ENCODE measurements at places on chromosomes 7 and 10. TPM values are rescaled to one million over a fixed set of nuclear protein-coding genes. Genes with fewer than 3 reads are reported as not detected.

The NPY4R gene
- not detected for total RNA-seq

The PIK3CG gene
- 19.7 TPM for total RNA-seq

The AQP1 gene
- 1.1 TPM for total RNA-seq

The DNA2 gene
- total RNA-seq = 27.1 TPM

The PPP1R3A gene
- not detected for total RNA-seq

GRCh38 chr10:58989486-58990039 is 186.9 kb upstream of the PHYHIPL start:
- no peak for DNase-seq

DNA sequence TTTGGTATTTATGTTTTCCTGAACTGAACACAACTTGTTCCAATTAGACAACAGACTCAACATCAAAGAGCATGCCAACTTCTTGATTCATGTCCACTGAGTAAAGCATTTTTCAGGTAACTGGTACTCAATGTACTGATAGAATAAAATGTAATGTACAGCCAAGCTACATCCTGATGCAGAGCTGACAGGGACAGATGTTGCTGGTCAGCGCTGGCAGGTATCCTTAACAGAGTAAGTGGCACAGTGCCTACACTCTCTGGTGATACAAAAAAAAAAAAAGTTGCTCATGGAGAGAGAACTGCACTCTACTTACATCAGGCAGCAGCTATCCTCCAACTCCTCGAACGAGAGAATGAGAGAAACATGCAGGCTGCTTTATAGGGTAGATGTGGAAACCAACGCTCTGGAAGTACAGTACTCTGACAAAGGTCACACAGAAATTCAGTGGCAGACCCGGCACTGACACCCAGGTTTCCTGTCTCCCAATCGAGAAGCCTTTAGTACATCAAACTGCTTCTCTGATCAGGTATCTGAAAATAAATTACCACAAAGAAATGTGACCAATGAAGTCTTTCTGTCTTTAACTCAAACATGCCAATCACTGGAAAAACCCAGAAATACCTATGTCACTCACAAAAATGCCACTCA is 4.6 kb downstream of the ITGB1 start:
- no peak for DNase-seq

- DNase-seq = no peak
These were observed 625.5 kb downstream of the KCNMA1 start for GRCh38 chr10:77011874-77012811.

DNA sequence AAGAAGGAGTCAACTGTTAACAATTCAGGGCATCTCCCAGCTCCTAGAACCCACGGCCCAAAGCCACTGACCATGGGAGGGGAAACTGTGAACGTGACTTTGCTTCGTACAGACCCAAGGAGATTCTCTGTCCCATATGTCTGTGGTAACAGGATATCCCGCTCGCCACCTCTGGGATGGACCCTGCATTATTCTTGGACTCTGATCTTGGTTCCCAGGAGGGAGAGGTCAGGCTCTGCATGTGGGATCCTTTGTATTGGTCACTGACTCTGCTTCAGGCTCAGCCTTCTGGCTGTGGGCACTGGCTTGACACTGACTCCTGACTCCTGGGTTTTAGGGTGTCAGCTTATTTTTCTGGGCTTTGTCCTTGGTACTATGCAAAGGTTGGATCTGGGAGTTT is 13.5 kb upstream of the MBL2 start:
- no peak for DNase-seq

DNA sequence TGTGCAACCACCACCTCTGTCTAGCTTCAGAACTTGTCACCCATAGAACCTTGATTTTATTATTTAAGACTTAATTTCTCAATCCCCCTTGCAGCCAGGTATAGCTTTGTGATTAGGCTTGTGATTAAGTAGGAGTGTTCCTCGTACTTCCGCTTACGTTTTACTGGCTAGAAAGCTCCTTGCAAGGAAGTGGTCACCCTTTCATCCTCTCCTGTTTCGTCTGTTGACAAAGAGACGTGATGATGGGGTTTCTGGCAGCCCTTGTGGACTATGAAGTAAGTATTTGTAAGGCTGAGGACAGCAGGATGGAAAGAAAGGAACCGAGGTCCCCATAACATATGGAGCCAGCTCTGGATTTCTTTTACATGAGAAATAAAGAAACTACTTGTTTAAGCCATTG is 86.5 kb upstream of the KDM7A start:
- no peak for DNase-seq

DNA sequence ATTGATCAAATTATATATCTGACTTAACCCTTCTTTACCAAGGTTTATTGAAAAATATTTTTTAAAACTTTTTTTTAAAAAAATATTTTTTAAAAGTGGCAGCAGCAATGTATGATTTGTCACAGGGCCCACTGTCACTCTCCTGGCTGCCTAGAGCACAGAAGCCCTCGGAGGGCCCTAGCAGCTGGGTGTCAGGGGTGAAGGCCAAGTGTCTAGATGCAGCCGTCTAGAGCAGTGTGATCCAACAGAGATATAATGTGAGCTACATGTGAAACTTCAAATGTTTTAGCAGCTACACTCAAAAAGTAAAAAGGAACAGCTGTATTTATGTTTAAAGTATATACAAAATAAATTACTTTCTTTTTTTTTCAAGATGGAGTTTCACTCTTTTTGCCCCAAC is 112.7 kb downstream of the ARHGAP22 start:
- no peak for DNase-seq

GRCh38 chr10:61642676-61643075 is 20.1 kb upstream of the CABCOCO1 start:
- no peak for DNase-seq

- DNase-seq = no peak
These were observed 87.8 kb downstream of the TAF3 start for GRCh38 chr10:7906128-7906527.

- DNase-seq = no peak
These were observed 20.3 kb upstream of the ADGRA1 start for GRCh38 chr10:133067149-133068105.

DNA sequence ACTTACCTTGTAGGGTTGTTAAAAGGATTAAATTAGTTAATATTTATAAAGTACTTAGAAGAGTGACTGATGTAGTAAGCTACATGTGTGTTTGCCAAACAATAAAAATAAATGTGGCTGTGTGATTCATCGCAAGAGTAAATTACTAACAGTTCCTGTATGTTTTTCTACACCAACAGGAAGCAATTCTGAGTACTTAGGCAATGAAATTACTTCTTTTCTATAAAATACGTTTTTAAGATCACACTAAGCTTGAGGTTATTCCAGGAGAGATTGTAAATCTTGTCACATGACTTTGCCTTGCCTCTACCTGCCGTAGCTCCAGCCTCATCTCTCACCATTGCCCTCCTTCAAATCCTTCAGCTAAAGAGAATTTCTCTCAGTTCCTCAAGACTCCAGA is 18.1 kb upstream of the GSTK1 start:
- no peak for DNase-seq

GRCh38 chr7:18421297-18422002 is 74.1 kb upstream of the HDAC9 start:
- no peak for DNase-seq

GRCh38 chr10:115436999-115437398 is 343.8 kb downstream of the ATRNL1 start:
- DNase-seq = no peak

DNA sequence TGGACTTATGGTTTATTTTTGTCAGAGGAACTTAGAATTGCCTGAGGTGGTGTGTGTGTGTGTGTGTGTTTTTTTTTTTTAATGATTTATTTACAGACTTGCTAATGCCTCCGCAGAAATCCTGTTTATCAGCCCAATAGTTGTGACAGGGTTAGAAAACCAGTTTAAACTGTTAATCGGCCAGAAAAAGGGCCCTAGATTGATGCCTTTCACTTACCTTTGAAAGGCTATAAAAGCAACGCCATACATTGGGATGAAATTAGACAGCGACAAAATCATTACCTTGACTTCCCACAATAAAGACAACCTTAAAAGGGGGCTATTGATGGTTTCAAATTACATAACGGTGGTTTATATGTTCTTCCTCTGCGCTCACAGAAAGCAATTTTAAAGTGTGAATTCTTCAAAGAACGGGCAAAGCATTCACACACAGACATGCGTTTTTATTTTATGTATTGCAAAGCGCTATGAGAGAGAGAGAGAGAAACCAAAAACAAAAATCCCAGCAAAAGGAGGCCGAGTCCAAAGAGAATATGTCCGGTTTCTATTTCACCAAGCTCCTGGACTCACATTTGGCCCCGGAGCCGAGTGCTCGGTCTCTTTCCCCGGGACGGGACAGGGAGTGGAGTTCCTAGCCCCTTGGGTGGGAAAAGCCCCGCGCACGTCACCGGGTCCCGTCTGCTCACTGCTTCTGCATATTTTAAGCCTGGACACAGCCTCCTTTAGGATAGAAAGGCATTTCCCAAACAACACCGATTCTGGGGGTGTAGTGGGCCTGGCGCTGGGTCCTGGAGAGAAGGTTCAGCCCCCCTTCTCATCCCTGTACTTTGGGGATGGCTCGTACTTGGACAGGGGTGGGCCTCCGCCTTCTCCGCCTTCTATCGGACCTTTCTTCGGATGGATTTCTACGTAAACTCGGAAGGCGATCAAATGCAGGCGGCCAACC is 26.8 kb upstream of the VAX1 start:
- DNase-seq = no peak

- DNase-seq = no peak
These were observed 50.0 kb upstream of the FRMD4A start for GRCh38 chr10:14380746-14381145.

GRCh38 chr10:4780782-4781181 is 45.2 kb upstream of the AKR1E2 start:
- DNase-seq = no peak

- no peak for DNase-seq
These were observed 10.8 kb downstream of the KLF6 start for GRCh38 chr10:3774018-3774813.

DNA sequence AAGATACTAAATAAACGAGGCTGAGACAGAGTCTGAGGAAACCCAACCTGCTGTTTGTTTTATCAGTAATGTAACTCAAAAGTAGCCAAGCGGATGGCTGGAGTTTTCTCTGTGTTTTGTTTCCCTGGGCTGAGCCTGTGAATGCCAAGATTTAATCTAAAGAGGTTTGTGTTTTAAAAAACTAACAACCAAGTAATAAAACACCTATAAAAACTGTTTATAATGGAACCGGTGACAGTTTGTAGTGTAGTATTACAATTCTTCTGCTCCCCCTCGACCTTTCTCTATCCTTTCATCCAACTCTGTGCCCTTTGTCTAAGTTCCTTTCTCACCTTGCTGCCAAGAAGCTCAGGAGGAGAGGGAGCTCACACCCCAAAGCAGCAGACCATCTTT is 2.6 kb upstream of the KAT6B start:
- no peak for DNase-seq

DNA sequence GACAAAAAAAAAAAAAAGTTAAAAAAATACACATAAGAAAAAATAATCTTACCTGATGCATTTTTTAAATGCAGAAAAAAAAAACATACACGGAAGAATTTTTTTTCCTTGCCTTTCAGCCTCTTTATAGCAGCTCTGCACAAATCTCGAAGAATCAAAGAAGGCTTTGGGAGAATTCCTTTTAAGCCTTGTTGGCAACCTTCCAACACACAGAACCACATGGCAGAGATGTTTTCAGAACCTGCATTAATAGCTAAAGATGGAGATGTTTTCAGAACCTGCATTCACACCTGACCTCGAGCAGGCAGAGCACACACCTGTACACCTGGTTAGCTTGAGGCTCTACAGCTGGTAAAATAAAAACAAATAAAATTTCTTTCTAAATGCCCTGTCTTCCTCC is 65.6 kb downstream of the DOCK4 start:
- no peak for DNase-seq

GRCh38 chr10:108849186-108849585 is 1074.1 kb downstream of the XPNPEP1 start:
- no peak for DNase-seq

DNA sequence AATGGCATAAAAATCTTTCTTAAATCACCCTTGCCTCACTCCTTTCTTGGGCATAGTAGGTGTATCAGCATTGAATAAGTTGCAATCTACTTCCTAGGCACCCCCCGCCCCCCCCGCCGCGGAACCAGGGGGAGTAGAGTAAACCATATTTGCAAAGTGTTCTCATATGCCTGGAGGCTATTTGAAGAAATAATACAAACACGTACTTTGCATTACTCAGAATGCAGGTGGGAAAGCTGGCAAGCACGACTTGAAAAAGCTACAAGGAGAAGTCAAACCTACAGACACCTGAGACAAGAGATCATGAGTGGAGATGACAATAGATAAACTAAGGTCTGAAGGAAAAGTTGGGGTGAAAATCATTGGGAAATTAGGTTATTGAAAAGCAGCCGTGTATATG is 65.6 kb downstream of the POM121L12 start:
- DNase-seq = no peak
